ENCODE measurements at places on chromosomes 13 and 19.

DNA sequence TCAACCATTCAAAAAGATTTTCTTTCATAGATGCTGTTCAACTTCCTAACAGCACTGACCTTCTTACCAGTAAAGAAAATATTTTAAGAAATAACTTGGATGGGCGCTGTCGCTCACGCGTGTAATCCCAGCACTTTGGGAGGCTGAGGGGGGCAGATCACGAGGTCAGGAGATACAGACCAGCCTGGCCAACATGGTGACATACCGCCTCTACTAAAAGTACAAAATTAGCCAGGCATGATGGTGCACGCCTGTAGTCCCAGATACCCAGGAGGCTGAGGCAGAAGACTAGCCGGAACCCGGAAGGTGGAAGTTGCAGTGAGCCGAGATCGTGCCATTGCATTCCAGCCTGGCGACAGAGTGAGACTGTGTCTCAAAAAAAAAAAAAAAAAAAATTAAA is 865.7 kb upstream of the SLC10A2 start:
- no peak for DNase-seq

DNA sequence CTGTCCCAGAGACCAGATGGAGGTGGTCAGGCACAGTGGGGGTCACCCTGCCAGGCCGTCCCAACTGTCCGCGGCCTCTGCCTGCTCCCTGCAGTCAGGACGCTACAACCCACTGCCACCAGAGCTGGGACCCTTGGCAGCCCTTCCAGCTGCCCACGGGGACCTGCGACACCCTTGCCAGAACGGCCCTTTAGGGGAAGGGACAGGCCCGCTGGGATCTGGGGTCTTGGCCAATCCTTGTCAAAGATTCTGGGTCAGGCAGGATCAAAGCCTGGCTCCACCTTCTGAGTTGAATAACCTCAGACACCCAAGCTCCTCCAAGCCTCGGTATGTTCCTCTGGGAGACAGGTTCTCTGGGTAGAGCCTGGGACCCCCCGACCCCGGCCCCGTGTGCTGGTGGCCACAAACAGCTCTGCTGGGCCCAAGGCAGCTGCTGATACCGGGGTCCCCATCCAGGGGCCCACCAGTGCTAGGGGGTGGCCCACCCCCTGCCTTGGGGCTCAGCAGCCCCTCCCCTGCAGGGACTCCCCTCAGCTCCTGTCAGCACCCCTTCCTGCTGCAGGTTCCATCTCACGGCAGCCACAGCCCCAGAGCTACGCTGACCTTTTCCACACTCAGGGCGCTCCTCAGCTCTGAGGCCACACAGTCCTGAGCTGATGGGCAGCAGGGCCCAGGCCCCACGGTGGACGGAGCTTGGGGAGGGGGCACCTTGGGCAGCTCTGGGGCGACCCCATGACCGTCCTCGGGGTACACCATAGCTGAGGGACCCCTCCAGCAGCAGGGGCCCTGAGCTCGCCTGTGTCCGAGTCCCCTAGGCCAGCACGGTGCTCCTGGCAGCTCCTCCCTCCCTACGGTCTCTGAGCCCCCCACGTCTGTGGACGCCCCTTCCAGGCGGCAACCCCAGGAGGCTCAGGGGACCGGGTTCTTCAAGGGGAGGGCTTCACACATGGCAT is 18.4 kb downstream of the SBNO2 start:
- DNase-seq = no peak

DNA sequence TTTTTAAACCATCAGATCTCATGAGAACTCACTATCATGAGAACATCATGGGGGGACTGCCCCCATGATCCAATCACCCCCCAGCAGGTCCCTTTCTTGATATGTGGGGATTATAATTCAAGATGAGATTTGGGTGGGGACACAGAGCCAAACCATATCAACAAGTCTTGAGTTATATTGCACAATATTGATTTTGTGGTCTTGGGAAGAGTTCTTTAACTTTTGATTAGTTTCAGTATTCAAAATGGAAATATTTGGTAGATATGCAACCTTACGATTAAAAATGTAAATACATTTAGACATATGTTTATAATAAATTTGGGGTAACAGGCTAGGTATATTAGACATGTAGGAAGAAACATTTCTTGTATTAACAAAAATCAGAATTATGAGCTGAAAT is 188.2 kb downstream of the GPC5 start:
- no peak for DNase-seq

GRCh38 chr13:74093691-74094090 is 40.5 kb downstream of the KLF12 start:
- no peak for DNase-seq

- DNase-seq = no peak
Measured at GRCh38 chr13:46644816-46645215, 91.8 kb downstream of the LRCH1 start.

GRCh38 chr19:36113425-36113824 is 1.2 kb downstream of the POLR2I start:
- no peak for DNase-seq

DNA sequence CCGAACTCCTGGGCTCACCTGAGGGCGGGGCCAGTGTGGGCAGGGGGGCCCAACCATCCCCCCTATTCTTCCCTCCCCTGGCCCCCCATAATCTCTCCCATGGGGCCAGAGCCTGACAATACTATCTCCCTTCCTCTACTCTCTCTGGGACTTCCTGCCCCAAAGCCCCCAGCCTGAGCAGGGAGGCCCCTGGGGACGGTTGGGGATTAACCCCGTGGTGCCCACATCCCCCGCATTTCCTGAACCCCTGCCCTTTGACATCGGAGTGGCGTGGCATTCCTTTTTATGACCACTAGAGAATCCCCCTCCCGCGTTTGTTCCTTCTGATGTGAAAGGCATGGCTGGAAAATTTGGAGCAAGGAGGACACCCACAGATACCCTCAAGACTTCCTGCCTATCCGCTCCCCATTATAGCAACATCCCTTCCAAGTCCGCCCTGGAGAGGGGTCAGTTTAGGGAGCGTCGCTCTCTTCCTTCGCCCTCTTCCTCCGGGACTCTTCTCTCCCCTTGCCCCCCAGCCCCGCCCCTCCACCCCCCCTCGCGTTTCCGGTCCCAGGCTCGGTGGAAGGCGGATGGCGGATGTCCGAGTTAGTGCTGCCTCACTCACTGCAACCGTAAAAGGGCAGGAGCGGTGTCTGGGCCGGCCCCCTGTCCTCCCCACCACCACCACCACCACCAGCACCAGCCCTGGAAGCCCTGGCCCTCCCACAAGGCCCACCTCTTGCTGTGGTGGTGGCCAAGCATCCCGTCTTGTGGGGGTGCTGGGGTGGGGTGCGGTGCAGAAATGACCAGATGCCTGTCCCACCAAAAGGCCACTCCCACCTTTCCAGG is 1.8 kb downstream of the VASP start:
- DNase-seq = no peak

GRCh38 chr13:49932066-49932465 is 4.1 kb downstream of the SPRYD7 start:
- DNase-seq = no peak

DNA sequence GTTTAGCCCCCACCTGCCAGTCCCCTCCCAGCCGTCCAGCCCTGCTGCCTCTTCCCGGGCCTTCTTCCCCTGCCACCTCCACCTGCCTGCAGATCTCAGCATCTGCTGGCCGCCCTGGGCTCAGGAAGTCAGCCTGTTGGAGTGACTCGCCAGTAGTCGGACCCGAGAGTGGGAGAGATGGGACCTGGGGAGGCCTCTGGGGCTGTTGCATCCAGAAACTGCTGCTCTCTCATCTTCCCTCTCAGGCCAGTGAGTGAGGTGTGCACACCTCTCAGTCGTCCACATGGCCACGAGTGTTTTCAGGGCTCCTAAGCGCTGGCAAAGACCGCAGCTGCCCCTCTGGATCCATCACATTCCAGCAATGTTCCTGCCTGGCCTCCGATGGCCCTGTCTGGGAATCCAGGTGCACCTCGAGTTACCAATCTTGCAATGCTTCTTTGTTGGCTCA is 151.8 kb upstream of the SOX1 start:
- DNase-seq = no peak

DNA sequence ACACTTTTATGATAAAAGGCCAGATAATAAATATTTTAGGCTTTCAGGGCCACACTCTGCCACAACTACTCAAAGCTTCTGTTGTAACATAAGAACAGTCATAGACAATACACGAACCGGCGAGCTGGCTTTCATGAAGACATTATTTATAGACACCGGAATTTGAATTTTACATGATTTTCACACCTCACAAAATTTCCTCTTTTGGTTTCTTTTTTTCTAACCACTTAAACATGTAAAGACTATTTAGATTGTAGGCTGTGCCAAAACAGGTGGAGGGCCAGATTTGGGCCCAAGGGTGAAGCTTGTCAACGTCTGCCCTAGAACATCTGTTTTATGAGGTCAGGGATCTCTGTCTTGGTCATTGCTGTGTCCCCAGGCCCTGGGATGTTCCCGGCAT is 29.7 kb upstream of the FXYD3 start:
- no peak for DNase-seq

GRCh38 chr13:76123548-76123947 is 487.4 kb downstream of the LMO7 start:
- no peak for DNase-seq

DNA sequence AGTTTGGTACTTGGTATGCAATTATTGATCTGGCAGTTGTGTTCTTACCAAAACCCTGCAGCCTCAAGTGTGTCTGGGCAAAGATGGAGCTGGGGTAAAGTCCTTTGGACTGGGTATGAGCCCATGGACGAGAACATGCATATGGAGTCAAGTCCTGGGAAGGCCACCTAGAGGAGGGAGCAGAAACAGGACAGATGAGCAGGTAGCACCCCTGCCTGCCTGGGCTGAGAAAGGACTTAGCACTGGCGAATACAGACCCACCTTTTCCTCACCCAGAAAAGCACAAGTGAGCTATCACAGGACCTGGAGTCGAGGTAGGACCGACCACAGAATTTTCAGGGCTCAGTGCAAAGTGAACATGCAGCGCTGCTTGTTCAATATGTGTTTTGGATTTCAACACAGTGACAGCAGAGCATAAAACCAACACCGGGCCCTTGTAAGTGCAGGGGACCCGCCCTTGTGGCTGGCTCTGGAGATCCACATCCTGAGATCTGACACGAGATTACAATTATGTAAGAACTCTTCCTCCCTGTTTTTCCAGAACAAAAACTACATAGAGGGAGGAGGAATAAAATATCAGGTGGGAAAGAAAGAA is 25.9 kb downstream of the IGFL2 start:
- no peak for DNase-seq

DNA sequence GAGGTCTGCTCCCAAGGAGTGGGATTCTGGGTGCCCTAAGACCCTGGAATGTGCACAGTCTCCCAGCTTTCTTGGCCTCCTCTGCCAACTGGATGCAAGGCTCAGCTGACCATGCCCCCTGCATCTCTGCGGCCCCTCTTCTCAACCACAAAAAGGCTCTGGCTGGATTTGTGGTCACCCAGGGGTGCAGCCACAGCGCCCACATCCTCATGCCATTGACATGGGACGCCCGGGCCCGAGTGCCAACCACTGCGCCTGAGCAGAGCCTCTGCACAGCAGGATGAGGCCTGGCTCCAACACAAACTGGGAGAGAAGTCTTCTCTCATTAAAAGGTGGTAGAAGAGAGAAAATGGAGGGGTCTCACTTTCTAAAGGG is 103.5 kb downstream of the FOXO1 start:
- no peak for DNase-seq

DNA sequence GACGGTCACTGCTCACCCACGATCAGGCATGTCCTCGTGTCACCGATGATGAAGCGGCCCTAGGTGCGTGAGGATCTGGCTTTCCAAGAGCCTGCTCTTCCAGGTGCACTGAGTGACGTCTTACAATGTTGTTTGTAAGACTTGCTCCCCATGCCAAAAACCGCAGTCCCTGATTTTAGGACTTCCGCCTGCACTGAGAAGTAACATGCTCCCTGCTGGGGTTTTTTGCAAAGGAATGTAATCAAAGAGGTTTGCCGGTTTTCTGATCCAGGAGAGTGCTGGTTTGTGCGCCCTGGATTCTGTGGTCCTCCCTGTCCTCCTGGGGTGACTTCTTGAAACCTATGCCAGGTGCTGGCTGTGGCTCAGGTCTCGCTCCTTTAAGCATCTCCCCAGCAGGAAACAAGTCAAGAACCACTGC is 38.8 kb downstream of the MYO9B start:
- no peak for DNase-seq

Data from hypothalamus (tissue), 51 donors.